ENCODE measurements at places on chromosomes 2 and 18.

- DNase-seq: no peak
These were observed 42.7 kb downstream of the NPPC start for GRCh38 chr2:231883468-231883881.

GRCh38 chr2:85954590-85955458, 66.0 kb upstream of the ST3GAL5 start:
- no peak for DNase-seq

- no peak for DNase-seq
These were observed 225.7 kb upstream of the FOSL2 start for GRCh38 chr2:28166956-28167355.

GRCh38 chr2:227326783-227327182, 1.7 kb downstream of the MFF start:
- DNase-seq: no peak

DNA sequence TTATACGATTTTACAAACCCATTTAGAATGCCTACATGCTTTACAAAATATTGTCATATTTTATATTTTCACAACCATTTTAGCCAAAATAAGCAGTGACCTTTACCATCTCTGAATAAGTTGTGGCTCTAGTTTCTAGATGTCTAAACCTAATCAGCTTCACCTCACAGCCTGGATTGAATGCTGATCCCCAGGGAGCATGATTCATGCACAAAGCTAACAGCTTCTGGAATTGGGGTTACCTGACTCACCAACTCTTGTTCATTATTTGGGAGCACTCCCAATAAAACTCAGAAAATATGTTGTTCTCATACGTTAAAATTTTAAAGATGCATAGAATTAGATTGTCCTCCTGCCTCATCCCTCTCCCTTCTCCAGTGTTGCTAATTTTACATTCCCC, 611.7 kb upstream of the NETO1 start:
- DNase-seq: no peak

- DNase-seq: peak; percentile 8
These were observed 59.3 kb downstream of the MYL12B start for GRCh38 chr18:3321133-3321812.

DNA sequence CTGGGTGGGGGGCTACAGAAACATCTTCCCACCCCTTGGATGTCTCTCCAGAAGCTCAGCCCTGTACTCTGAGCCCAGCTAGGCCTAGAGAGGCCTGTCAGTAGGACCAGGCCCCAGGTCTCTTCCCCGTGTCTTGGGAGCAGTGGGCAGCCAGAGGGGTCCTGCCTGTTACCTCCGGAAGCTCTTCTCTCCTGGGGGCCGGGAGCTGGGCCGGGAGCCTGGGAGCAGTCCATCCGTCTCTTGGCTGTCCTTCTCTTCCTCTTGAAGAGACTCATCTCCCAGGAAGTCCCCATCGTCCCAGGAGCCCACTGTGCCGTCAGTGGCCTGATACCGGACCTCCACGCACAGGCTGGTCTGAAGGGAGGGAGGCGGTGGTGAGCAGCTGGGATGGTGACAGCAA, 38.3 kb upstream of the OTOF start:
- no peak for DNase-seq

GRCh38 chr2:5538772-5539171, 153.4 kb upstream of the SOX11 start:
- no peak for DNase-seq

DNA sequence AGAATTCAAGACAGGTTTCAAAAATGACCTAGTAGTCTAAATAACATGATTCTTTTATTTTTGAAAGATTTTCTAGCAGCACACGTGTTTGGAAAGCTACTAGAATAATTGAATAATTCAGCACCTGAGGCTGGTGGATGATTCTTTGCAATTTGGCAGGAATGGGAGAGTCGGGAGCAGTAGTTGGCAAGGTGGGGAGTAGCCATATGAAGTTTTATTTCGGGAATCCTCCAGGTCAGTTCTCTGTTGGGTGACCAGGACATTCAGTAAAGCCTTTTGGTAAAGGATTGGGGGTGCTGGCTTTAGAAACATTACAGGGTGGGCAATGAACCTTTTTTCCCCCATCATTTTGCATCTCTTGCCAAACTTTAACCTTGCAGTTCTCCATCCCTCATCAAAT, 75.0 kb upstream of the LYPD6B start:
- DNase-seq: no peak

DNA sequence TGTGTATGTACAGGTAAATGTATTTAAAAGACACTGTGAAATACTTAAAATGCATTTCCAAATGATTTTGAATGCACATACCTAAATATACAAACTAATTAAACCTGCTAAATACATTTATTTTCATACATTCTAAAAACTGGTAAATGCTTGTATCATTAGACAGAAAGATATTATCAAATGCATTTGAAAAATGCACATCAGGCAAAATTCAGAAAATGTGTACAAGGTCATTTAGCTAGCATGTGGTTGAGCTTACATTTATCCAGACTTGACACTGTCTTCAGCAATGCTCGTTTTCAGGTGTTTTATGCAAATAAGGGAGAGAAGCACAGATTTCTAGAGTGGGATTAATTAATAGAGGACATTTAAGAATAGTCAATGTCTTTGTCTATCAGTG, 374.2 kb downstream of the SUCLG1 start:
- DNase-seq: no peak

DNA sequence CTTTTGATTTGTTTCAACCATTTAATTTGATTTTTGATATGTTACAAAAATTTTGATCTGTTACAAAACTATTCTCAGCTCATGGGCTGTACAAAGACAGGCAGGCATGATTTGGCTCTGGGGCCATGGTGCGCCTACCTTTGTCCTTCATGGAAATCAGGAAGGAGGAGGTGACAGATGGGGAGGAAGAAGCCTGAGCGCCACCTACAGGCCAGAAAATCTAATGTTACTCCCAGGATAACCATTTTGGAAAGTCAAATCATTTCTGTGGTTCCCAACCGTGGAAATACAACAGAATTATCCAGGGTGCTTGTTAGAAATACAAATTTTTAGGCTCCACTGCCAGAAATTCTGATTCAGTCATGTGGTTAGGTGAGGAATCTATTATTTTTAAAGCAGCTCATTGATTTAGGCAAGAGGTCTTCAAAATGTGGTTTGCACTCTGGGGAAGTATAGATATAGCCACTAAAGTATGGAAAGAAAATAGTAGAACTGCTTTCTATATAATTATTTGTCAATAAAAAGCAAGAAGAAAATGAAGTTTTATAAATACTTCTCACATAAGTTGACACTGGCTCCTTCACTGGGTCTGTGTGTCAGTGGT, 93.9 kb downstream of the EVA1A start:
- DNase-seq: peak; percentile 60

GRCh38 chr2:209380293-209380692, 43.6 kb upstream of the MAP2 start:
- no peak for DNase-seq

DNA sequence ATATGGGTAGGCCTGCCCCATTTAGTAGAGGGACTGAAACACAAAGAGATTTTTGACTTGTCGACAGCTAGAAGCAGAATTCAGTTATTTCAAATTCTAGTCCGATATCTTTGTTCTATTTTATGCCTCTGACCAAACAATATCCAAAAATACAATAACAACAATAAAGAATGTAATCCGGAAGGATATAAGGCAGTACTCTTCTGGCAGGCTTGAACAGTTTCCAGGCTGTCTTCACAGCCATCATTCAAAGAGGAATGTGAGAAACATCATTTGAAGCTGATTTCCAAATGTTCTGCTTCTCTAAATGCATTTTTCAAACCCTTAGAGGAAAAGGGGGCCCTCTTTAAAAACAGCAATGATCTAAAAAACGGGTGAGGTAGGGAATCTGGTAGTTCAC, 36.7 kb upstream of the SPTBN1 start:
- DNase-seq: no peak

Data from suppressor macrophage (primary cell).